Activated T-cell treated with anti-CD3 and anti-CD28 coated beads for 1 hour (primary cell): ENCODE measurements at places on chromosomes 11 and 22.

- no peak for DNase-seq
These were observed 24.6 kb upstream of the IGLL5 start for GRCh38 chr22:22863001-22863400.

- no peak for DNase-seq
These were observed 8.2 kb downstream of the UBASH3B start for GRCh38 chr11:122663764-122664163.

- DNase-seq: no peak
These were observed 1.4 kb upstream of the PHOX2A start for GRCh38 chr11:72245263-72245816.

DNA sequence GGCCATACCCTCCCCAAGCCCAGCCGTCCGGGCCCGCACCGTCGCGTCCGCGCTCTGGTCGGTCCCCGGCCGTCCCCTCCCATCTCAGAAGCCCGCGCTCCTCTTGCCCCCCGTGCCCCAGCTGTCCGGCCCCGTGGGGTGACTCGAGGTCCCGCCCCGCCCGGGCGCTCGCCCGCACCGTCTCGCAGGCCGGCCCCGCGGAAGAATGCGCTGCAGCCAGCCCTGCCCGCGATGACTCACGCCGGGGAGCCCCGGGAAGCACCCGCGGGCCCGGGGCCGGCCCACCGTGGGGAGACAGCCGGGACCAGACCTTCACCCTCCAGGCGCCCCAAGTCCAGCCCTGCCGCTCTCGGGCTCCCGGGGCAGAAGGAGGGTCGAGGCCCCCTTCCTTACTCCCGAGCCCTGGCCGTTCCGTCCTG, 320 bp upstream of the PHLDA2 start:
- no peak for DNase-seq

DNA sequence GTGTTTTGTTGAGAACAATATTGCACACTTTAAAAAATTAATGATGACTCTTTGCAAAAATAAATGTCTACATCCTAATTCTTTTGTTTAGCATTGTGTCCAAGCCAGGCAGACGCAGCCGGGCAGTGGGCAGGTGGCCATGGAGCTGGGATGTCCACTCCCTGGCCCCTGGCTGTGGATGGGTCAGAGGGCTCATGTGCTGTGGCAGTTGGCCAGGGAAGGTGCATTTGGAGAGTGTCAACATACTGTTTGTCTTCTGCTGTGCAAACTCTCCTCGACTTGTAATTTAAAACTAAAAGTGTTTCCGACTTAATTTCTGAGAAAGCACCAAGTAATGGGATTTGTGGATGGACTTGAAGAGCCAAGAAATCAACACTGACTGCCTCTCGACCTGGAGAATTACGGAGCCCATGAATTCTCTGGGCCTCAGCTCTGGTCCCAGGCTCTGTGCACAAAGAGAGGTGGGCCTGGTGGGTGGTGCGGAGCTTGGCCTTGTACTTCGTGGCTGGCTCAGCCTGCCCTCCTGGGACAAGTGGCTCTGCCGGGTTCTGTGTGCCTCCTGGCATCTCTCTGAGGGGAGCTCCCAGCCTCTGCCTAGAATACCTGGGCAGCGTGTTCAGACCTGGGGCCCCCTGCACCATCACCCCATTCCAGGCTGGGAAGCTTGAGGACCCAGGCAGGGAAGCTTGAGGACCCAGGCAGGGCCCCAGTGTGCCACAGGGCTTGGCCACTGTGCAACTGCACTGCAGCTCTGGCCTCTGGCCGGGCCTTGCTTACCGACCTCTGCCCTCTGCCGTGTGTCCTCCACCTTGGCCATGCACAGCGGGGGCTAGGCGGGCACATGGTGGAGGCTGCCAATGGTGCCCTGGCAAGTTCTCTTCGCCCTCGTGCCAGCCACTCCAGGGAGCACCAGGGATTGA, 46.4 kb downstream of the RTN4R start:
- no peak for DNase-seq

DNA sequence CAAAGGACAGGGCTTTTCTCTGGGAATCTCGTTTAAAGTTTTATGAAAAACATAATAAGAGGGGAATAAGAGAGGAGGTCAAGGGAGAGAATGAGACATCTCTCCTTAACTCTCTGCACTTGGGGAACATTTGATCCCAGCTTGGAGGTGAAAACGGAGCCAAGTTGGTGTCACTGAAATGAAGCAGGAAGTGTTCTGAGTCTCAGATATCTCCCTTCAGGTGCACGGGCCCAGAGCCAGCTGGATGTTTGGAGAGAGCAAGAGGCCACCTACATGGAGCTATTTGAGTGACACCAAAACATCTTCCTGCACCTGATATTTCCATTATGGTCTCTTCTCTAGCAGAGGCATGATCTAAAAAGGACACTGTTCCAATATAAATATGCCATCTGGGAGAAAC, 85.7 kb downstream of the BLID start:
- no peak for DNase-seq

- DNase-seq: no peak
These were observed 8.7 kb downstream of the SLC16A8 start for GRCh38 chr22:38075105-38075825.

- no peak for DNase-seq
These were observed 5.4 kb downstream of the PLA2G6 start for GRCh38 chr22:38176170-38176741.

GRCh38 chr11:942823-943222, 17.2 kb downstream of the AP2A2 start:
- DNase-seq: no peak

GRCh38 chr11:78230161-78230877, 41.6 kb downstream of the USP35 start:
- DNase-seq: no peak

DNA sequence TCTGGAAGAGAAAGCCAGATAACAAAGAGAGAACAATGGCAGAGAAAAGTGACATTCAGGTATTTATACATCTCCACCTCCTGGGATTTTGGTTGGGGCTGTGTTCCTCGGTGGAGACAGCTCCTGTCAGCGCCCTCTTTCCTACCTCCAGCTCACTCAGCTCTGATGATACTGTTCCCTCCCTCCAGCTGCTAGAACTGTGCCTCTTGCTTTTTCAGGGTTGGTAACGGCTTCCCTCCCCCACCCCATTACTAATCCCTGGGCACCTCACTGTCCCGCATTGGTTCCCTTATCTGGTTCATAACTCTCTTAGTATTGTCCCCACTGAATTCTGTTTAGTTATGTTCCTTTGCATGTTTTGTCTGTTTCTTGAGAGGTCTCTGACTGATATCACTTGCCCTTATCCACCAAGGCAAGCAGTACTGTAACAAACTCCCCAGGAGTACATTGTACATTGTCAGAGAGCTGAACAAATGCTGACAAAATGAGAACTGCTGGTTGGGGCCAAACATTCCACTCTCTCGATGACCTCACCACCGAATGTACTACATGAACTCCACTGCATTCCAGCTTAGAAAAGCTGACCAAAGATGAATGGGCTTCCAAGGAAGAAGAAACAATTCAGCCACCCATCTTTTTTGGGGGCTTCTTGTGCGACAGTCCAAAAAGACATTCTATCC, 5.7 kb upstream of the FBXO3 start:
- DNase-seq: no peak

DNA sequence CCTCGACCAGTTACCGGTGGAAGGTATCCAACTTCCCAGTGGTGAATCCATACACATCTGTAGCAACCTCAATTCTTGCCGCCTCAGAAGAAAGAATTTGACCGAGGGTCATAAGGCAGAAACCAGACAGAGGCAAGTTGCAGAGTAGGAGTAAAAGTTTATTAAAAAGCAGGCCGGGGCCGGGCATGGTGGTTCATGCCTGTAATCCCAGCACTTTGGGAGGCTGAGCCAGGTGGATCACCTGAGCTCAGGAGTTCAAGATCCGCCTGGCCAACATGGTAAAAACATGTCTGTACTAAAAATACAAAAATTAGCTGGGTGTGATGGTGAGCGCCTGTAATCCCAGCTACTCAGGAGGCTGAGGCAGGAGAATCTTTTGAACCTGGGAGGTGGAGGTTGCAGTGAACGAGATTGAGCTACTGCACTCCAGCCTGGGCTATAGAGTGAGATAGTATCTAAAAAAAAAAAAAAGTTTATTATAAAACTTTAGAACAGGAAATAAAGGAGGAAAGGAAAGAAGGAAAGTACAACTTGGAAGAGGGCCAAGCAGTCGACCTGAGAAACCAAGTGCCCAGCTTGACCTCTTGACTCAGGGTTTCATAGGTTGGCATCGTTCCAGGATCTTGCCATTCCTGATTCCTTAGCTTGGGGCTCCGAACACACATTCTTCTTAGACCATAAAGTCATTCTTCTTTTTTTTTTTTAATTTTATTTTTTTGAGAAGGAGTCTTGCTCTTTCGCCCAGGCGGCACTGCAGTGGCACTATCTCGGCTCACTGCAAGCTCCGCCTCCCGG, 27.8 kb downstream of the RGL4 start:
- DNase-seq: no peak

- DNase-seq: no peak
These were observed 96.9 kb downstream of the CNTN5 start for GRCh38 chr11:99117603-99118002.

DNA sequence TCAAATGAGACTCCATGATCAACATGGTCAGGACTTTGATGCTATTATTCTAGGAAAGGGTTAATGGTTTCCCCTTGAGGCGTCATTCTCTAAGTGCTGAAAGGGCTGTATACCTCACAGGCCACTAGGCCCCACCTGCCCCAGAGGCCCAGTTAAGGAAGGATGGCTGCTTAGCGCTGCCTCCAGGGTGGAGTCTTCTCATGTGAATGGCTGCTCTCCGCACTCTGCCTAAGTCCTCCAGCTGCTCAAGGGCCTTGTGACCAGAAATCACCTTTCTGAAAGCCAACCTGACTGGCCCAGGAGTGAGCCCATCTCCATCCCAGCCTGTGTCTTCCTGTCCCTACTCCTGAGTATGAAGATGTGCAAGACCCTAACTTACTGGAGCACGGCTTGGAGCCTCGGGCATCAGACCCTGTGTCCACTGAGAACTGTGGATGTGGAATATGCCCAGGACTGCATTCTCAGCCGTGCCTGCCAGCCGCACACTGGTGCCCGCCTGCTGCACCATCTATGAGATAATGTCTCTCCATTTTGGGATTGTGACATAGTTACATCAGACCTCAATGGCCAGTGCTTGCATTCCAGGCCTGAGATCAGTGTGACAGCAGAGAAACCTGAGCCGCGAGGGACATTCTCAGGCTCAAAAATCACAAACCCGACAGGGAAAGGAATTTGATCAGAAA, 51.0 kb downstream of the SNX19 start:
- no peak for DNase-seq

DNA sequence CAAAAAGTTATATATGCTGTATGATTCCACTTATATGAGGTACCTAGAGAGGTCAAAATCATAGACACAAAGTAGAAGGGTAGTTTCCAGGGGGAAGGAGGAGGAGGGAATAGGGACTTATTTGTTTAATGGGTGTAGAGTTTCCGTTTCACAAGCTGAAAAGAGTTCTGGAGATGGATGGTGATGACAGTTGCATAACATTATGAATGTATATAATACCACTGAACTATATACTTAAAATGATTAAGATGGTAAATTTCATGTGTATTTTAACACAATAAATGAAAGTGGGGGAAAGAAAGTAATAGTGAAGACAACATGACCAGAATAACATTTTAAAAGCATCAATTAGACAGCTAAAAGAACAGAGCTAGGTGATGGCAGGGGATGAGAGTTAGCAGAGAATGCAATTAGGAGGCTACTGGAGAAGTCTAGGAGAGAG, 51.2 kb downstream of the MRTFA start:
- no peak for DNase-seq

DNA sequence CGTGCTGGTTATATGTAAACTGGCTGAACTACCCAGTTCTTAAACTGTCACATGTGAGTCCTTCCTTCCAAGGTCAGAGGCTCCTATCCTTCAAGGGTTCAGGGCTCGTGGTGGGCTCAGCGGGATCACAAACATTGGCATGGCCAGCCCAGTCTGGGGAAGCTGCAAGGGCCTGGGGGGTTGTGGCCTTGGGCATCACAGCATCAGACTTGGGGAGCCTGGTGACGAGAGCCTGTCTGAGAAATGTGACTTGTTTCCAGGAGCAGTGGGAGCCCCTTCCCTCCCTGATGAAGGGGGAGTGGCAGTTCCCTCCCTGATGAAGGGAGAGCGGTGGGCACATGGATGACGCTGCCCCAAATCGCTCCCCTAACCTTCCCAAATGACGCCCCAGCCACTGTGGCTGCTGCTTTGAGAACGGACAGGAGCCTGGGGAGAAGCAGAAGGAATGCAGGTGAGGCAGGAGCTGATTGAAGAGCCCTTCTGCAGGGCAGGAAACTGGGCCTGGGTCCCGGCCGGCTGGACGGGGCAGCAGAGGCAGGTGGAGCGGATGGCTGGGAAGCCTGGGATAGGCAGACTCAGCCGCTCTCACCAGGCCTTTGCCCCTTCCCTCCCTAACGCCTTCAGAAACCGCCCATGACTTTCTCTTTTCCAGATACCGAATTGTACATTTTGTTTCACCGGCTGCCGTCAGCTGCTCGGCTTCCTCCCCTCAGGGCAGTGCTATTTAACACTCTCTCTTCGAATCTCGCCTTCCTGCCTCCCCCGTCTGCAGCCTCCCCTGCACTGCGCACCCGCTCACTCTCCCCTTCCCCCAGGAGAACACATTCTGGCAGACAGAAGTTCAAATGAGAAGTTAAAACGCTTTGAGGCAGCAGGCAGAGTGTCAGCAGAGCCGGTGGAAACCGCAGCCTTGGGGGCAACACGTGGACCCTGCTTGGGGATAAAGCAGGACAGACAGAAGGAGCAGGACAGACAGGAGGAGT, 1486.7 kb downstream of the BRD1 start:
- DNase-seq: no peak

DNA sequence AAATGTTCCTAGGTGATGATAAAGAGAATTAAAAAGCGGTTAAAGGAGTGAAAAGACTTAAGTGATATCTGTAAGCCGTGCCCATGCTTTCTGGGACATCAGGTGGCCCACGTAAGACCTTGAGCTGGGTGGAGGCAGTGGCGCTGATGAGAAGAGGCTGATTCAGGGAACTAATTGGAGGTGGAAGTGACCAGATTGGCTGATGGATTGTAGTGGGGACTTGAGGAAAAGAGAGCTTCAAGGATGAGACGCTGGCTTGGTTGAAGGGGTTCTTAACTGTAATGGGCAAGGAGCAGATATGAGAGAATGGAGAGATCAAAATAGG, 69.1 kb upstream of the EP300 start:
- no peak for DNase-seq

GRCh38 chr11:105783216-105783615, 173.3 kb downstream of the GRIA4 start:
- no peak for DNase-seq

- DNase-seq: no peak
These were observed 919.1 kb downstream of the BRD1 start for GRCh38 chr22:48908547-48908946.

- no peak for DNase-seq
These were observed 289.1 kb downstream of the ETS1 start for GRCh38 chr11:128298271-128298670.

DNA sequence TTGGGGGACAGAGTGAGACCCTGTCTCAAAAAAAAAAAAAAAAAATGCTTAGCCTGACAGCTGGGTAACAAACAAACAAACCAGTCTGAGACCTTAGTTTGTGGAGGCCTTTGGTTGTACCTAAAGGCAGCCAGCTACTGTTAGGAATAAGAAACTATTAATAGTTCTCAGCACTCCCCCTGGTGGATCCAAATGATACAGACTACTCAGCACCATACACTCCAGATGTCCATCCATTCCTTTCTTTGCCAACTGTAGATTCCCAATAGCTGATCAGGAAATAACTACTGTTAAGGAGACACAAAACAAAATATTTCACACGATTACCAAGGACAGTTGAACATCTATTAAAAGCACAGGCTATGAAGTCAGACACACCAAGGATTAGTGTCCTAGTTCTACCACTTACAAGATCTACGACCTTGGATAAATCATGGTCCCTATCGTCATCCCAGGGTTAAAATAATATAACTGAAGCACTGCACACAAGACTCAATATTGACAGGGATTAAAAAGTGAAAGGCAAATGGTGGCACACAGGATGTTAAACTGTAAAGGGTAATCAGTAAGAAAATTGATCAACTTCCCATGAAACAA, 17.2 kb downstream of the CLDN25 start:
- DNase-seq: no peak
